ENCODE measurements at places on chromosomes 1 and 21.

DNA sequence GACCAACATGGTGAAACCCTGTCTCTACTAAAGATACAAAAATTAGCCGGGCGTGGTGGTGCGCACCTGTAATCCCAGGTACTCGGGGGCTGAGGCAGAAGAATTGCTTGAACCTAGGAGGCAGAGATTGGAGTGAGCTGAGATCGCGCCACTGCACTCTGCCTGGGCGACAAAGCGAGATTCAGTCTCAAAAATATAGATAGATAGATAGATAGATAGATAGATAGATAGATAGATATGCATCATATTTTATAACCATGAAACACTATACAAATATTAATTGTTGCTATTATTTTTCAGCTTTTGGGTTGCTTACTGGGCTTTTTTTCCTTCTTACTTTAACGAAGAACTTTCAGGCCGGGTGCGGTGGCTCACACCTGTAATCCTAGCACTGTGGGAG is 4.8 kb upstream of the FAF1 start:
- DNase-seq = no peak

GRCh38 chr1:149844650-149845255 is 54.6 kb upstream of the BOLA1 start:
- DNase-seq = peak; percentile 4

GRCh38 chr1:87783315-87783714 is 454.6 kb downstream of the LMO4 start:
- no peak for DNase-seq

- no peak for DNase-seq
These were observed 15.7 kb downstream of the FOXJ3 start for GRCh38 chr1:42319128-42319851.

- peak; percentile 58 for DNase-seq
These were observed 70.0 kb downstream of the CLCA4 start for GRCh38 chr1:86616871-86617270.

All from MM.1S (cell line).